ENCODE measurements at places on chromosomes 12 and 14. TPM values are rescaled to one million over a fixed set of nuclear protein-coding genes. Genes with fewer than 3 reads are reported as not detected.

The ABHD12B gene
- total RNA-seq: not detected

The TOMM20L gene
- not detected for total RNA-seq

The CD4 gene
- total RNA-seq: 2.3 TPM

GRCh38 chr14:64444984-64445845, 20.1 kb upstream of the AKAP5 start:
- DNase-seq: peak; percentile 12

Data from occipital lobe (tissue), 3 donors.